ENCODE measurements at places on chromosomes 5 and 9.

GRCh38 chr5:35919191-35919590 lies 19.2 kb downstream of the CAPSL start:
- DNase-seq: no peak

GRCh38 chr5:37090123-37090726 lies 159.0 kb downstream of the CPLANE1 start:
- no peak for DNase-seq

DNA sequence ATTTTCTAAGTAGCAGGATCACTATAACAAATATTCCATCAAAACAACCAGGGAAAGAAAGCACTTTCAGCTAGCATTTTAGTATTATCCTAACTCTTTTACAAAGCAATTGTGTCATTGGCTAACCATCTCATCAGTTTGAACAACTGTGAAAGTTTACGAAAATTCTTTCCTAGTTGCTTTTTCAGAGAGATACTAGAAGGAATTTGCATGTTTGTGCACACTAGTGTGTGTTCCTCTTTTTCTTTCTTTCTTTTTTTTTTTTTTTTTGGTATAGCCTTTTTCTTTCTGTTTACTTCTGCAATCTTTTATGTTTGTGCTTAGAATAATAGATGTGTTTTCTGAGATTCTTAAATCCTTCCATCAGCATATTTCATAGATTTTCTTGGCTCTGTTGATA lies 124.7 kb upstream of the SEMA6A start:
- no peak for DNase-seq

DNA sequence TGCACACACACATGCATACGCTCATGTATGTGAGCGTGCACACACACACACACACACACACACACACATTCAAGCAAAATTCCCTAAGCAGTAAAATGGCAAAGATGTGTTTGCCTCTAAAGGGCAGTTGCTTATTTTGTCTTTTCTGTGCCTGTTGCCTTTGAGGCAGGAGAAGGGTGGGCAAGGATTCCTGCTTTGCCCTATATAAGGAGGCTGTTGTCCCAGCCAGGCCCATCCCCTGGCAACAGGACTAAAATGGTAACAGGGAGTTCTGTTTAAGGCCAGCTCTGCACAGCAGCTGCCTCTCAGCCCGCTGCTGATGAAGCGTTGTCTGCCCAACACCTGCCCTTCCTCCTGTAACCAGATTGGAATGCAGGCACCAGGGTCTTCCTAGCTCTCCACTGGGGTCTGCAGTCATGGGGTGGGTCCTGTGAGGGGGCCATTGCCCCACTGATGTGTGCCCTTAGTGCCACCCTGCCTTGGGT lies 64.4 kb downstream of the PPARGC1B start:
- DNase-seq: no peak

- peak; percentile 79 for DNase-seq
Measured at GRCh38 chr9:122261469-122261881, 3.2 kb downstream of the RBM18 start.

- DNase-seq: no peak
Measured at GRCh38 chr5:116944183-116944582, 369.6 kb upstream of the SEMA6A start.

DNA sequence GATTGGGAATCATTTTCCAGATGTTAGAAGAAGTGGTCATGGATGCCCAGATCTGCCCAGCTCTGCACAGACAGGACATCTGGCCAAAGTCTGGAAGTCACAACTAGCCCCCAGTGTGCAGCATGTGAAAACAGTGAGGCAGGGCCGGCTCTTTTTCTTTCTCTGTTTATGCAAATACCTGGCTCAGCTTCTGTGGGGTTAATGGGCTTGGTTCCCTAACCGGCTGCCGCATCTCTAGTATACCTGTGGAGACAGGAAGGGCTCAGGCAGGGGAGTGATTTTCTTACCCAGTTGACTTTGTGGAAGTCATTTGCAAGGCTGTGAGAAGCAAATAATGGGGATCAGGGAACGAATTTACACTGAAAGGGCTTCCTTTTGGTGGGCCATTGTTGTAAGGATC lies 254.8 kb upstream of the PANK3 start:
- DNase-seq: no peak

DNA sequence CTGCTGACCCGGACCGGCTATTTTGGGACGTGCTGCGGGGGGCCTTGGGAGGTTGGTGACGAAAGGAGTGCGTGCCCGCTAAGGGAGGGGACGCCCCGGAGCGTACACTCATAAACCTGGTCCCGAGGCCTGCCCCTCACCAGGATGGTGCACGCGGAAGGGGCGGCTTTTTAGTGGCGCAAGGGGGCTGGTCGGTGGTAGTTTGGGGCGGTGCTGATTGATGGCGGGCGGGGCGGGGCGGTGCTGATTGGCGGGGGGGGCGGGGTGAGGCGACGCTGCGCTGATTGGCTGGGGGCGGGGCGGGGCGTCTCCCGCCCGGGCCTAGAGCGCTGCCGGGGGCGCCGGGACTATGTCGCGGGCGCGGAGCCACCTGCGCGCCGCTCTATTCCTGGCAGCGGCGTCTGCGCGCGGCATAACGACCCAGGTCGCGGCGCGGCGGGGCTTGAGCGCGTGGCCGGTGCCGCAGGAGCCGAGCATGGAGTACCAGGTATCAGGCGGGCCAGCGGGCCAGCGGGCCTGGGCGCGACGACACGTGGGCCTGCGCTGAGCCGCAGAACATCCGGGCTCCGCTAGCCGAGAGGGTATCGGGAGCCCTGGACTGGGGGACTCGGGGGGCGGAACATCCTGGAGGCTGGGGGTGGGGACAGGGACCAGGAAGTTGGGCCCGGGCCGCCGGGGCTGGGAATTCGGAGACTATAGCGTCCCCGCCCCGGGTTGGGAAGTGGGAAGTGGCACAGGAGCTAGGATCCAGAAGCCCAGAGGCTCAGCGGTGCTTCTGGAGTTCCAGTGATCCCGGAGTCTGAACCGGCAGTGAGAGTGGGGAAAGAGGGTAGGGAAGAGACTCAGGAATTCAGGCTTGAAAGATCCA lies at the start of gene FPGS:
TSS of gene FPGS (plus strand) at position 307 of the 868 bp plus-strand sequence. CDS start at position 350, 43 bp downstream.
- peak; percentile 88 for DNase-seq

DNA sequence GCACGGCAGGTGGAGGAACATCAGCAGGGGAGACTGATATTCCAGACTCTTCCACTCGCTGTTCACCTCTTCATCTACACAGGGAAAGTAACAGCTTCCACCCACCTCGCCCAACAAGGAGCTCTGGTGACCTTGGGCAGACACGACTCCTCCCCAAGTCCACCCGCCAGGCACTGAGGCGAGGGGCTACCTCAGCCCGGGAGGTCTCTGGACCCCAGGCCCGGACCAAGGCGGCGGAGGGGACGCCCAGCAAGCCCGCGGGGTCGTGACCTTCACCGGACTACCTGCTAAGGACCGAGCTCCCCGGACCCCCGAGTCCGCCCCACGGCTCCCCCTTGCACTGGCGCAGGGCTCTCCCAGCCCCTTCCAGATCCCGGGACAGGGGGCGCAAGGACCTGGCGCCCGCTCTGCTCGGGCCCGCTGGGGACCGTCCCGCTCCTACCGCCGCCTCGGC lies 70.2 kb upstream of the LPCAT1 start:
- DNase-seq: peak; percentile 30

DNA sequence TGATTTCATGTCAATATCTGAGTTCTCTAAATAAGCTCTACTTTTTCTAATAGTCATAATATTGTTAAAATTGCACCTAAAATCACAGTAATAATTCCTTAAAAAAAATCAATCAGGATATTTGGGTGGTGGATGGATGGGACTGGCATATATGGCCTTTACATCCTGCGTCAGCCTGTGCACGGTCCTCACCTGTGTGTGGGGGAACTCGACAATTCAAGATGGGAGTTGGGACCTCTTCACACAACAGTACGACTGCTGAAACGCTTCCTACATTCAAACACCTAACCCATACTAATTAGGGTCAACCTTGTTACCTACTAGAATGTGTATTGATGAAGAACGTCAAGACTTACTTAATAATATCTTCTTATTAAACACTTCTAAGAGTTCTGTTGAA lies 90.5 kb downstream of the OSMR start:
- no peak for DNase-seq

GRCh38 chr5:33261305-33261704 lies 179.5 kb upstream of the TARS1 start:
- DNase-seq: no peak

DNA sequence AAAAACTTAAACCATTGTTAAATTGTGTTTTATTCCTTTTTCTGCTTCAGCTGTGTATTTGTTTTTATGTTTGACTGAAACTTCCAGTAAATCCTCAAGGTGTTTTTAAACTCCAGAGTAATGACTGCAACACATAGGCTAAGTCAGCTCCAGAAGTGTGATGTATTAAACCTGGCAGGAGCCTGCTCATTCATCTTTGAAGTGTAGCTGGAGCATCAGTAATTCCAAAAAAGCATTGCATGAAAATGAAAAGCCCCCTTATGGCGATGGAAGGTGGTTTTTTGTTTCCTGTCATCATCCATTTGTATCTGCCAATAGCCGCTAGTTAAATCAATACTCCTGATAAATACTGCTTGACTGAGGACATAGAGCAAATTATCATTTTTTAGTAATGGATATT lies 474.2 kb upstream of the ADAMTS16 start:
- no peak for DNase-seq
